ENCODE measurements at places on chromosomes 7 and 10.

DNA sequence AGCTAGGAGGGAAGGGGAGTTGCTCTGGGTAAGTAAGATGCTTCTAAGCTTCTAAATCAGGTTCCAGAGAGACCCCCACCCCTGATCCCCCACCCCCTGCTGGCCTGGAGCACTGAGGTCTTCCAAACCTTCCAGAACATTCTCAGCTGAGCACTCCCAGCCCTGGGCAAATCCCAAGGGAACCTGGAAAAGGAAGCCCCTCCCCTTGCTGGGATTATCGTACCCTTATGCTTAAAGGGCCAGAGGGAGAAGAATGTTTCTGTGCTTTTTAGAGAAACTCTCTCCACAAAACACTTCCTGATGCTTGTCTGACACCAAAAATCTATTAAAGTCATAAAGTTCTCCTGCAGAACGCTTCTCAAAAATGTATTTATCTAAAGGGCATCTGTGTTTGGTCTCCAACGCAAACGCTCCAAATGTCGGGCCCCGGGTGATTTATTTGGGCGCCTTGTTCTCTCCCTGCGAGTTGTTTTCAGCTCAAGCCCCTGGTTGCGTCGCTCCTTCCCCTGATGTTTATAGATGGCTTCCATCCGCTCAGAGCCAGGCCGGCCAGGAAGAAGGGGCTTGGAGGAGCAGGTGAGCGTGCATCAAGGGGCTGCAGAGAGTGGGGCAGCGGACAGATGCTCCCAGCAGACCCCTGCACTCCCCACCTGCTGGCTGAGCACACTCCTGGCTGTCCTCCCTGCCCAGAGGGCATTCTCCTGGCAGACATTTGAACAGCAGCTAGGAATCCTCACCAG lies 8.2 kb upstream of the RET start:
- no peak for DNase-seq

DNA sequence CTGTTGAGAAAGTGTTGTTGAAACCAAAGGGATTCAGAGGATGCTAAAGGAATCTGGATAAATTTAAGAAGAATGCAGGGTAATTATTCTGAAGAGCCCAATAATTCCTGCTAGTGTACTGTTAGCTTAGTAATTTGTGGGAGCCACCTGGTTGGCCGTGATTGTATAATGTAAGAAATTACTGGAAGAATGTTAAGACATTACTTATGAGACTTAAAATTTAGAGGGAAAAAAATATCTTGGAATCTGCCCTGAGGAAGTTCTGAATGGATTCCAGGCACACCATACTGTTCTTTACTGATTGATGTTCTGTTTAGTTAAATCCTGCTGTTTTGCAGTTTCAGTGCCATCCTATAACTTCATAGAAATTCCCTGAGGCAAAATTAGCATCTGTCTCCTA lies 155.0 kb upstream of the RHOBTB1 start:
- DNase-seq = no peak

DNA sequence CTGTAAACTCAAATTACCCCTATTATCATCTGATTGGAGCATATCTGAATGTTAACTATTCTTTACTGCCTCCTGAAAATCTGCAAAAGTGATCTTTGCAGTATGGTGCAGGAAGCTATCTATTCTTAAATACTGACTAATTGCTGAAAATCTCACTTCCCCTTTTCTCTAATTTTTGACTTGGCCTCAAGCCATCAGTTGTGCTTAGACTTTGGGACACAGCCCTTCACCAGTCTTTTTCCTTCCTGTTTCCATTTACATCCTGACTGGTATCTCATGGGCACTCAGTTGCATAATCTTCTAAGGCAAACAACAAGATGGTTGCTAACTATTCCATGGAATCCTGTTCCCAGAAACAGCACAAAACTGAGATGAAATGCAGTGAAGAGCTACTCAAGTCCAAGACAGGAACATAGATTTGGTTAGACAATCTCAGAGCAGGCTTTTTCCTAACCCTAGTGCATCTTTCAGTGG lies 228.5 kb downstream of the SORCS1 start:
- DNase-seq = no peak

DNA sequence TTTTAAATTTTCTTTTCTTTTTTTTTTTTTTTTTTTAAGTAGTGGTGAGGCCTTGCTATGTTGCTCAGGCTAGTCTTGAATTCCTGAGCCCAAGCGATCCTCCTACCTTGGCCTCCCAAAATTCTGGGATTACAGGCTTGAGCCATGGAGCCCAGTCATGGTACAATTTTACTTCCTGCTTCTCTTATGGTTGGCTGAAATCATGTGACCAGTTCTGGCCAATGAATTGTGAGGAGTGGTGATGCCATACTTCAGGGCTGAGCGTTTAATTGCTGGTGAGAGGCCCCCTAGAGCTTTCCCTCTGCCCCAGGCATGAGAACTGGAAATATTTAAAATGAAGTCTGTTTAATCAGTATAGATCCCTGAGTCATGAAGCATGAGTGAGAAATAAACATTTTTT lies 22.2 kb upstream of the BAIAP2L1 start:
- no peak for DNase-seq

Measured in H1 (cell line).